ENCODE measurements at places on chromosomes 1 and 21. TPM values are rescaled to one million over a fixed set of nuclear protein-coding genes. Genes with fewer than 3 reads are reported as not detected.

Gene COL18A1
- 7.3 TPM for total RNA-seq

Gene CFHR3
- total RNA-seq: not detected

Gene RPS6KC1
- total RNA-seq: 9.5 TPM

Gene TMED5
- 48.2 TPM for total RNA-seq

Gene HMGCL
- total RNA-seq: 23.8 TPM

DNA sequence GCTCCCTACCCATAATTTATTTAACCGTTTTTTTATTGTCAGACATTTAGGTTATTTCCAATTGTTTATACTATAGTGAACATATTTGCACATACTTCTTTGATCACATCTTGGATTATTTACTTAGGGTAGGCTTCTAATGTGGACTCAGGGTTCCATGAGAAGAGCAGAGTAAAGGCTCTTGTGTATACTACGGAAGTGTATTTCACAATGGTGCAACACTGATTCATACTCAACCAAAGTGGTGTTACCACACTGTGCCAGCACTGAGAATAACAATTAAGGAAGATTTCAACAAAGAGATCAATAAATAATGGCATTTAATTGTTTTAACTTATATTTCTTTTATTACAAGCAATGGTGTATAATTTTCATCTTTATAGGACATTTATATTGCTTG is 251.2 kb downstream of the ZNF326 start:
- H3K4me1 ChIP-seq: no peaks in the 10 kb centered on the region
- no peak overlapping the region for H3K4me3 ChIP-seq
- no peaks in the 10 kb centered on the region for H3K27me3 ChIP-seq
- DNase-seq: no peak

GRCh38 chr21:14923468-14923867 is 141.3 kb downstream of the NRIP1 start:
- no peak overlapping the region for H3K4me3 ChIP-seq
- H3K4me1 ChIP-seq: no peaks in the 10 kb centered on the region
- H3K27me3 ChIP-seq: peaks cover 4% of the 10 kb centered on the region
- no peak overlapping the region for H3K27ac ChIP-seq
- no peaks in the 10 kb centered on the region for H3K36me3 ChIP-seq

DNA sequence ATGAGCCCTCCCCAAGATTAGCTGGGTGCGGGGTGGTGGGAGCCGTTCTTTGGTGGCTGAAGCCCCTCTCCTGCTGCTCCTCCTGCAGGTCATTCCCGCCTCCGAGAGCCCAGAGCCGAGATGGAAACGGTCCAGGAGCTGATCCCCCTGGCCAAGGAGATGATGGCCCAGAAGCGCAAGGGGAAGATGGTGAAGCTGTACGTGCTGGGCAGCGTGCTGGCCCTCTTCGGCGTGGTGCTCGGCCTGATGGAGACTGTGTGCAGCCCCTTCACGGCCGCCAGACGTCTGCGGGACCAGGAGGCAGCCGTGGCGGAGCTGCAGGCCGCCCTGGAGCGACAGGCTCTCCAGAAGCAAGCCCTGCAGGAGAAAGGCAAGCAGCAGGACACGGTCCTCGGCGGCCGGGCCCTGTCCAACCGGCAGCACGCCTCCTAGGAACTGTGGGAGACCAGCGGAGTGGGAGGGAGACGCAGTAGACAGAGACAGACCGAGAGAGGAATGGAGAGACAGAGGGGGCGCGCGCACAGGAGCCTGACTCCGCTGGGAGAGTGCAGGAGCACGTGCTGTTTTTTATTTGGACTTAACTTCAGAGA is 448 bp downstream of the G0S2 start:
- peak overlapping the region; percentile 50 for H3K4me3 ChIP-seq
- H3K4me1 ChIP-seq: peaks cover 47% of the 10 kb centered on the region
- H3K27ac ChIP-seq: no peak overlapping the region
- peaks cover 16% of the 10 kb centered on the region for H3K36me3 ChIP-seq

DNA sequence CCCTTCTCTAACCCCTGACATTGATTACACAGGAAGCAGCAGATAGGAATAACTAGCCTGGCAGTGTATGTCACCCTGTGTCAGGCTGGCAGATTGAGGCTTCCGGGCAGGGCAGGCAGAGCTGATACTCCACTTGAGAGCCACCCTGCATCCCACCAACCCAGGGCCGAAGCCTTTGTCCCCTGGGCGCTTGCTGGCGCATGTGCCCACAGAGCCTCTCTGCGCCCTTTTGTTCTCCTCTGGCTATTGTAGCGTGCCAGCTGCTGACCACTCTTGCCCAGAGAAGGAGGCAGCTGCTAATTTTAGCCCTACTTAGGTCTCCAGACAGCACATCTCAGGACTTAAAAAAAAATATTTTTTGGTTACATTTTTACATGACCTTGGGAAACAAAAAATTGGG is 304.9 kb downstream of the HHAT start:
- no peaks in the 10 kb centered on the region for H3K4me1 ChIP-seq
- no peaks in the 10 kb centered on the region for H3K36me3 ChIP-seq
- no peak overlapping the region for H3K4me3 ChIP-seq
- no peaks in the 10 kb centered on the region for H3K27me3 ChIP-seq
- H3K27ac ChIP-seq: no peak overlapping the region

GRCh38 chr1:176682830-176683535 is 220.0 kb downstream of the PAPPA2 start:
- no peaks in the 10 kb centered on the region for H3K27me3 ChIP-seq
- no peak overlapping the region for H3K27ac ChIP-seq
- no peak overlapping the region for H3K4me3 ChIP-seq
- no peak for DNase-seq
- no peaks in the 10 kb centered on the region for H3K36me3 ChIP-seq

GRCh38 chr21:19029816-19030215 is 626.2 kb upstream of the TMPRSS15 start:
- no peak for DNase-seq
- no peaks in the 10 kb centered on the region for H3K36me3 ChIP-seq
- no peak overlapping the region for H3K4me3 ChIP-seq
- H3K27me3 ChIP-seq: no peaks in the 10 kb centered on the region

- H3K36me3 ChIP-seq: peaks cover 9% of the 10 kb centered on the region
- peaks cover 11% of the 10 kb centered on the region for H3K4me1 ChIP-seq
- no peak overlapping the region for H3K27ac ChIP-seq
- DNase-seq: no peak
- H3K27me3 ChIP-seq: peaks cover 53% of the 10 kb centered on the region
Measured at GRCh38 chr1:43455213-43455889, 1.6 kb upstream of the HYI start.

- H3K36me3 ChIP-seq: no peaks in the 10 kb centered on the region
- no peak for DNase-seq
- no peak overlapping the region for H3K4me3 ChIP-seq
- no peaks in the 10 kb centered on the region for H3K27me3 ChIP-seq
- no peak overlapping the region for H3K27ac ChIP-seq
Measured at GRCh38 chr21:31987696-31988095, 114.9 kb downstream of the HUNK start.

DNA sequence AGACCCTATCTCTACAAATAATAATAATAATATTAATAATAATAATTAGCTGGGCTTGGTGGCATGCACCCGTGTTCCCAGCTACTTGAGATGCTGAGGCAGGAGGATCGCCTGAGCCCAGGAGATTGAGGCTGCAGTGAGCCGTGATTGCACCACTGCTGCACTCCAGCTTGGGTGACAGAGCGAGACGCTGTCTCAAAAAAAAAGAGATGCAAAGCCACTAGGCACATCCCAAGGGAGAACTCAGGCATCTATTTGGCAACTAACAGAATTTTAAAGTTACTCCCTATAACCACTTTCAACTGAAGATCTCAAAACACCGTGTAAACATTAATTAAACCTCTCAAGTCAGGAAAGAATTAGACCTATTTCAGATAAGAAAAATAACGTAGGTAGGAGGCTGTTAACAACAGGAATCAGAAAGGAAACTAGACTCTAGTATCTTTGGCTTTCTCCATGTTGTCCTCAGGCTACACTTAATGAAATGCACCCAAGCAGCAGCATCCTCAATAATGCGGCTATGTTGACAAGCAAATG is 3.7 kb downstream of the RNF19B start:
- no peak overlapping the region for H3K4me3 ChIP-seq
- no peaks in the 10 kb centered on the region for H3K27me3 ChIP-seq
- H3K27ac ChIP-seq: no peak overlapping the region
- no peak for DNase-seq

DNA sequence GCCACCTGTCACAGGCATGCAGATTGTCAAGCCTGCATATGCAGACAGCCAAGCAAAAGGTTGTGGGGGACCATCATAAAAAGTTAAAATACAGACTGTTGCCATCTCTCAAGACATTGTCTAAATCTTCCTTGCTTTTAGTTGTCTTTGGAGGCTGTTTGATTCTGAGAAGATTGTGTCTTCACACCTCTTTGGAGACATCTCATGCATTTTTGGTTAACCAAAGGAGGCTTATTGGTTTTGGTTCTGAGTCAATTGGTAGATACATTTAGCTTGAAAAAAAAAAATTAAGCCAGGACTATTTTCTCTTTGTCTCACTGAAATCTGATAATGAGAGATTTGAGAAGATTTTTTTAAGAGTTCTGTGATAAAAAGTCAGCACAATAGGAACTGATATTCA is 217.6 kb downstream of the LYPLAL1 start:
- DNase-seq: no peak
- H3K4me3 ChIP-seq: no peak overlapping the region
- H3K4me1 ChIP-seq: peaks cover 8% of the 10 kb centered on the region
- no peak overlapping the region for H3K27ac ChIP-seq

GRCh38 chr1:147084273-147085096 is 87.8 kb downstream of the PRKAB2 start:
- peak overlapping the region; percentile 99 for H3K27ac ChIP-seq
- peaks cover 72% of the 10 kb centered on the region for H3K27me3 ChIP-seq
- peaks cover 1% of the 10 kb centered on the region for H3K36me3 ChIP-seq
- peak overlapping the region; percentile 91 for H3K4me3 ChIP-seq
- DNase-seq: peak; percentile 89

DNA sequence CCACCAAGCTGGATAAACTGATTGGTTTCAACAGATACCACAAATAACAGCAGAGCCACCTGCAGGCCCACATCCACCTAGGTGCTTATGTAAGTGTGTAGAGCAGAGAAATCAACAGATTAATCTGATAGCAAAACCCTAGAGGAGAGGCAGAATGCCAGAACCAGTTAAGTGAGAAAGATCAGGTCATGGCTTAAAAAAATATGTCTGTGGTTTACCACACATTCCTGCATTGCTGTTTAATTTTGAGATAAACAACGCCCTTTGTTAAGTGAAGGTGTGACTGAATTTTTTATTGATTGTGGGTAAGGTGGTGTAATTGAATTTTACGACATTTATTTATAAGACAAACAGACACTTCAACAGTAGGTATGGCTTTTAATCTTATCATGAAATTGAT is 21.2 kb downstream of the CRNN start:
- H3K27me3 ChIP-seq: peaks cover 26% of the 10 kb centered on the region
- no peaks in the 10 kb centered on the region for H3K36me3 ChIP-seq
- peaks cover 6% of the 10 kb centered on the region for H3K4me1 ChIP-seq

DNA sequence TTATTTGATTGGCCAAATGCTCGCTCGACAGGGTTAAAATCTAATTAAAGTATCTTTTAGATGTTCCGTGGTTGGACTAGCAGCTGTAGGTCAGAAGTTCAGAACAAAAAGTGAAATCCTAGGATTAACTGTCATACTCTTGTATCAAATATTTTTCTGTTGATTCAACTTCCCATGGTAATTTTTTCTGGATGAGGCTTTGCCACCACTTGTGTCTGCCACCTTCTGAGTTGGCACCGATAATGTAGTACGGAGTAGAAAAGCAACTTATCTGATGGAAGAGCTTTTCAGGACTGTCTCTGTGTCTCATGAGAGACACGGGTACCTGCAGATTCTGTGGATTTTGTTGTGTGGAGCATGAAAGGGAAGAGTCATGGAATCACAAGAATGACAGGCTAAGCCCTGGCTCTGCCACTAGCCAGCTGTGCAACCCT is 44.6 kb upstream of the CNN3 start:
- H3K36me3 ChIP-seq: no peaks in the 10 kb centered on the region
- H3K4me3 ChIP-seq: no peak overlapping the region
- no peak overlapping the region for H3K27ac ChIP-seq
- no peaks in the 10 kb centered on the region for H3K27me3 ChIP-seq

DNA sequence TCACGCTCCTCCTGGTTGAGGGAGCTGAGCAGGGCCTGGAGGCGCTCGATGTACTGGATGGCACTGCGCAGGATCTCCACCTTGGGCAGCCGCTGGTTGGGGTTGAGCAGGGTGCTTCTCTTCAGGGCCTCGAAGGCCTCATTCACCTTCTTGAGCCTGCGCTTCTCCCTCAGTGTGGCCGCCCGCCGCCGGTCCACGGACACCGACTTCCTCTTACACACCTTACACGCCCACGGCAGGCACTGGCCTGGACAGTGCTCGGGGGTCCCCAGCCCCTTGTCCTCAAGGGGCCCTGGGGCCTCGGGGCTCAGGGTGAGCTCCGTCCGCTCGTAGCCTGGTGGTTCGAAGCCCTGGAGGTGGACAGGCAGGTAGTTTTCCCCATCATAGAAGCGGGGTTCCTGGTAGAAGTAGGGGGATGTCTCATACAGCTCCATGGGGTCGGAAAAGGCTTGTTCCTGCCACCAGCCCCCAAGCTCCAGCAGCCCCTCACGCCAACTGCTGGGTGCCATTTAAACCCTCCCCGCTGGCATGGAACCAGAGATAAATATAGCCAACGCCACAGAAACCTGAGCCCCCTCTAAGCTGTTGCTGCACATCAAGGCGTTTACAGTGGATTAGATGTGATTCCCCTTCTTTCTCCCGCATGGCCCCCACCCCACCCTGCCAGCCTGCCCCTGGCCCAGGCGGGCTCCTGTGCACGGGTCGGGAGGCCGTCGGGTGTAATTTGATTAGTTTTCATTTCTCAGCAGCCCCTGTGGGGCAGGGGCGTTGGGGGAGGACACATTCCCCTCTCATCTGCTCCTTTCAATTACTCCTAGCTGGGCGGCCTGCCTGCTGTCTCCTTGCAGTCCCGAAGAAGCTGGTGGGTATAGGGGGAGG is at the start of gene MYOG:
Gene MYOG (minus strand): TSS at position 485 of the 879 bp plus-strand sequence. CDS start 51 bp downstream, at position 434.
- no peaks in the 10 kb centered on the region for H3K36me3 ChIP-seq
- H3K27ac ChIP-seq: no peak within 1 kb of the TSS
- H3K27me3 ChIP-seq: peaks cover 10% of the 10 kb centered on the region
- no peaks in the 10 kb centered on the region for H3K4me1 ChIP-seq

GRCh38 chr1:154751690-154752089 is 118.4 kb downstream of the KCNN3 start:
- H3K36me3 ChIP-seq: peaks cover 1% of the 10 kb centered on the region
- no peak for DNase-seq
- H3K4me3 ChIP-seq: no peak overlapping the region

GRCh38 chr1:246784621-246785493 is 60.6 kb downstream of the SCCPDH start:
- no peak overlapping the region for H3K27ac ChIP-seq
- H3K4me3 ChIP-seq: no peak overlapping the region
- no peak for DNase-seq
- peaks cover 9% of the 10 kb centered on the region for H3K27me3 ChIP-seq
- peaks cover 6% of the 10 kb centered on the region for H3K4me1 ChIP-seq
- H3K36me3 ChIP-seq: no peaks in the 10 kb centered on the region

DNA sequence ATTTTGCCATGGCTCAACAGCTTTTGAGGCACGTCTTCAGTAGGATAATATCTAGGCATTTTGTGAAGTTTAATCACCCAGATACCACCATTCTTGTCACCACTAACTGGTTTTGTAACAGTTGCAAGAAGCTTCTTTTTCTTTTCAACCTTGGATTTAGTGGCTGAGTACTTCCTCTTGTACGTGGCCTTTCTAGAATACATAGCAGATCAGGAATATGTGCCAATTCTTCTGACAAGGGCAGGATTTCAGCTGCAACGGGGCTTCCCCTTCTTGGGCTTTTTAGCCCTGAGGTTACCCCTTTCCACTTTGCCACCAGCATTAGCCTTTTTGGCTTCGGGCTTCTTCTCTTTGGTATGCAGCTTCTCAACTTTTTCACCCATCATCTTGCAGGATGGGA is 79.3 kb upstream of the WARS2 start:
- H3K27ac ChIP-seq: no peak overlapping the region
- no peaks in the 10 kb centered on the region for H3K4me1 ChIP-seq
- H3K36me3 ChIP-seq: no peaks in the 10 kb centered on the region
- H3K27me3 ChIP-seq: no peaks in the 10 kb centered on the region

All from activated CD8-positive, alpha-beta memory T cell treated with anti-CD3 and anti-CD28 coated beads, Interleukin-2, amount 10 ng/mL, durations not matched to agents 7 days and 5 days (primary cell).